ENCODE measurements at places on chromosomes 3 and 15.

GRCh38 chr3:142652826-142653292, 56.7 kb downstream of the PLS1 start:
- DNase-seq: no peak

- DNase-seq: no peak
Observed at GRCh38 chr3:194768586-194768985, 82.9 kb downstream of the FAM43A start.

DNA sequence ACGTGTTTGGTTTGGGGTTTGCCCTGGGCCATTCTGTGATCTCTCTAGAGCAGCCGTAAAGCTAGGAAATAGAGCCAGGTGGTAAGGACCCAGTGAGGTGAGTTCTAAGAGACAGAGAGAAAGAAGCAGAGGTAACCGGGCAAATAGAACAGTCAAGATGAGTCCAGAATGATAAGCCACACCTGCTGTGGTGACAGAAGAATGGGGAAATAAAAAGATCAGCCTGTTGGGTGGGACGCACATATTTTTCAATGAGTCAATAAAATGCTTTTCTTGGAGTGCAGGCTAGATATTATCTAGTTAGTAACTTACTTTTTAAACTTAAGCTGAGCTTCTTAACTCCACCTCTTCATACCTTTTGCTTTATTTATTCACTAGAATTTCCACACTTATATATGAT, 135.0 kb downstream of the NFKBIZ start:
- DNase-seq: no peak

DNA sequence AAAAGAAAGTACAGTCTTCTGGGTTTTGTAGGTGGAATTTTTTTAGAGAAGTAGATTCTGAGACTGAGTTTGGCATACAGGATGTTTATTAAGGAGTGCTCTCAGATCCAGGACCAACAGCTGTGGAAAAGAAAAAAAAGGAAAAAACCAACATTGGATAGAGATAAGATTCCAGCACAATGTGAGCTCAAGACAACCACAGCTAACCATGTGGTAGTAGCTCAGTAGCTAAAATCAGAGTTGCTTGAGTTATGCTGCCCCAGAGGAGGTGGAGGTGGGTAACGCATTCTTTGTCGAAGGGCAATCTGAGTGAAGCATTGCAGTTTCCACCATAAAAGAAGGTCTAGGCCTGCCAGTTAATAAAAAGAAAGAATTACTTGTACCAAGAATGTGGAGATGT, 904.3 kb downstream of the NSUN3 start:
- DNase-seq: no peak

GRCh38 chr3:46456118-46456517, 8.6 kb downstream of the LTF start:
- no peak for DNase-seq

DNA sequence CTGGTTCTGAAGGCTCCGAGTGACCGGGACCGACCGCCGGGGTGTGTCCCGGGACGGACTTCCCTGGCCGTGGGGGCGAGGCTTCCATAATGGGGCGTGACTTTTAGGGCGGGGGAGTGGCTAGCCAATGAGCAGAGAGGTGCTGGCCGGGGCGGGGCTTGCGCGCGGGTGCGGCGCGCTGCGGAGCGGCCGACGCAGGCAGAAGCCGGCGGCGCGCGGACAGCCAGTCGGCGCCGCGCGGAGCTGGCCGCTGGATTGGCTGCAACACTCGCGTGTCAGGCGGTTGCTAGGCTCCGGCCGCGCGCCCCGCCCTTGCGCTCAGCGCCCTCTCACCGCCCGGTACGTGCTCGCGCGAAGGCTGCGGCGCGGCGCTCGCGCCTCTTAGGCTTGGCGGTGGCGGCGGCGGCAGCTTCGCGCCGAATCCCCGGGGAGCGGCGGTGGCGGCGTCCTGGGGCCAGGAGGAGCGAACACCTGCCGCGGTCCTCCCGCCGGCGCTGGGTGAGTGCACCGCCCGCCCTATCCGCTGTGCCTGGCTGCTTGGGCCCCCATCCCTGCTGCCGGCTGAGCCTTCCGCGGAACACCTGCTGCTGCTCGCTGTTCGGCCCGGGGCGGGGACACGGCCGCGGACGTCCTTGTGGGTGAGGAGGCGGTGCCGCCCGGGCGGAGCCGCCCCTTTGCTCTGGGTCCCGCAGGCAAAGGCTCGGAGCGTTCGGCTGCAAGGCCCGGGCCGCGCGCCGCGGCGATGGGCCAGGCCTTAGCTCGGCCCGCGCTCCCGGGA, at the start of gene DAG1:
DAG1 (plus strand) TSS at position 332 of the 778 bp plus-strand sequence. CDS start 40,268 bp downstream, outside the sequence.
- peak; percentile 73 for DNase-seq

GRCh38 chr3:147412261-147412916, 3.2 kb downstream of the ZIC1 start:
- no peak for DNase-seq

DNA sequence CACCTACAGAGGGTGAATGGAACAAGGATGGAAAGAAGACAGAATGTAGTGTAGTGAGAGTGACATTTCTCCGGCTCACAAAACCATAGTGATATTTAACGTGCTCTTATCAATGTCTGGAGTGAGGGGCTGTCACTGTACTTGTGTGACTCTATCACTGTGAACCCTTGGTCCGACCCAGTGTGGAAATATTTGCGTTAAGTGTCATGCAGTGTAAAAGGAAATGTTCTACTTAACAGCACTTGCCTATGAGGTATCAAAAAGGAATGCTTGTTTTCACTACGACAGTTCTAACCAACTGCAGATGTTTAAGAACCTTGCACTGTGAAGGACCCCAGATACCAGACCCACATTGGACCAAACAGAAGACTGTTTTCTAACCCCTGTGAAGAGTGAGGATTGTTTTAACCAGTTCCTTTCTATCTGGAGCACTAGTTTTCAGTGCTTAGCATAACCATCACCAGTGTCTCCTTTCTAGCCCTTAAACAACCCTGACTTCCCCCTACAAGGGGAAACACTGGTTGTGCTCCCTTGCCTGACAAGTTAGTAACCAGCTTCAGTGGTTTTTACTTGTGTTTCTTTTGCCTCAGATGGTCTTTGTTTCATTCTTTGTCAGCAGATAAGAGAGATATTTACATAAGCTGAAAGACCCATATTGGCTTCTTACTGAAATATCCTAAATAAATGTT, 144.7 kb upstream of the ABHD17C start:
- no peak for DNase-seq

DNA sequence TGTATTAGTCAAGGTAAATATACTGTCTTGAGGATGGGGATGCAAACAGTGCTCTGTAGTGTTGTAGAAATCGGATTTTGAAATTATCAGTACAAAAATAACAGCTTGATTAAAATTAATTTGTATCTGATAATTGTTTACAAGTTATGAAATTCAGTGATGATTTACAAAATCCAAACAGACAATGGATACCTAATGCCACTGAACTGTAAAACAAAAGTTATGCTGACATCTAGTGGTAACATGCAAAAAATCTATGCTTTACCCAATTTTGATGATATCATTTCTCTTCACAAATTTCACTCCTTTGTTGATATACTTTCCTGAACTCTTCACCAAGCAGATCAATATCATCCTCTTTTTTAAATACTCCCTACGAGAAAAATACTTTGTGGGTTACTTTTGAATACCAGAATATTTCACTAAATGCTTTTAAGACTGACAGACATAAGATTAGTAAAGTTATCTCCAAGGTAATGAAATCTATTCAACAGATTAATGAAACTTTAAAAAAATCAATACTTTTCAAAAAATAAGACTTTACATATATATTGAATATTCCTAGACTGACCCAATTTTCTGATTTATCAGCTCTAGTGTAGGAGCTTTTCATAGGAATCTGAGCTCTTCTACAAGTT, 36.0 kb downstream of the MNS1 start:
- peak; percentile 37 for DNase-seq

DNA sequence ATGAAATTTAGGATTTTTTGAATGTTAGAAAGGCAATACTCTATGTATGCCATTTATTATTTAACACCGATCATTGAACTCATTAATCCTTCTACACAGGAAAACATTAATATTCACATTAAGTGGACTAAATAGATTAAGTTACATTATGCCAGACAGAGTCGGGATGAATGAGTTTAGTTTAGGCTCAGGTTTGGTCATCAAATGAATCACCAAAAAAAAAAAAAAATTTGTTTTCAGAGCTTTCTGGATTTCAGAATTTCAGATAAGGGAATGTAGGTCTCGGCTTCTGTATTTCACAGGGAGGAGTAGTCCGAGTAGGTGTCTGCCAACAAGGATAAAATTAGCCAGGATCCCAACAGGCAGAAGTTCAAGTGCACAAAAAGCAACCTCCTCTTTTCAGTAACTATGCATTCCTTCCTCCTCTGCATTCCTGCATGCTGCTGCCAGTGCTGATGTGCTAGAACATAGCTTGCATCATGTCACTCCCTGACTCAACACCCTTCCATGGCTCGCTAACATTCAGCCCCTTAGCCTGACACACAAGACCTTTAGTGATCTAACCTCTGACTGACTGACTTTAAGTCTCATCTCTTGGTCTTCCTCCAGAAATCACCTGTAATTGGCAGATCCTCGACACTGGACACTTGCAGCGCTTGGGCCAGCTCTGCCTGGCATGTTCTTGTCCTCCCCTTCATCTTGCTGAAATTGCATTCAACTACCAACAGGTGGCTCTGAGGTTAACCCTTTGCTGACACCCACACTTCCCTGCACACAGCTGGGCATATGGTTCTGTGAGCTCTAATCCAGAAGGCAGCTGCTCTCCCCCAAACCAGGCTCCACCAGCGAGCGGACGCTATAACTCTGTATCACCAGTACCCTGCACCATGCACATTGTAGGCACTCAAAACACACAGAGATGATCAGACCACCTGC, 145.4 kb upstream of the PROK2 start:
- peak; percentile 0 for DNase-seq

DNA sequence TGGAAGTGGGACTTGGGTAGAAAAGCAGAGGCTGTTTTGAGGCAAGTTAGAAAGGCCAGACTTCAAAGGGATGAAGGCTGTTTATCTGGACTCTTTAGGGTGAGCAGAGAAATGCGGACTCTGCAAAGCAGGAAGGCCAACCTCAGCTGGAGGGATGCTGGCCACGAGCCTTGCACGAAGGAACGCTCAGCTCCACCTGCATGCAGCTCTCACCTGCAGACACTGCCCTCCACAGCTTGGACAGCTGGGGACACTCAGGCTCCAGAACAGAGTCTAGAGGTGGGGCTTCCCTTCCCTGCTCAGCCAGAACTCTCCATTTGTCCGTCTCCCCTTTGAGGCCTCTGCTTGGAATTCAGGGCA, 229.7 kb downstream of the ADAMTS17 start:
- DNase-seq: no peak

GRCh38 chr3:47803480-47804025, 615 bp downstream of the DHX30 start:
- peak; percentile 35 for DNase-seq

DNA sequence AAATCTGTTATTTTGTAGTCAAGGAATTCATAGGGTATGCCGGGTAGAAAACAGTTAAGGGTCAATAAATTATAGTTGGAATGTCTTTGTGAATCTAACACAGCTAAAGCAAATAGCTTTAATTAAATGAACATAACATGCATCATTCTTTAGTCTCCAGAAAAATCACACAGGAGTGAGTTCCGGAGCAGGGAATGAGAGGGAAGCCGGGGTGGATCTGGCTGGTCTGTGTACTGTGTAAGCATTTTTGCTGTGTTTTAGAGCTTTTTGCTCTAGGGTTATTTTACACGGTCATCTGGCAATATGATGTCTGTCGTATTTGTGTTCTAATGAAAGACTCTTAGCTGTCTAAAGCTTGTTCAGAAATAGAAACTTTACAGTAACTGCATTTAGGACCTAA, 57.5 kb downstream of the MED12L start:
- DNase-seq: no peak

GRCh38 chr3:141103067-141103466, 51.9 kb downstream of the SPSB4 start:
- no peak for DNase-seq

DNA sequence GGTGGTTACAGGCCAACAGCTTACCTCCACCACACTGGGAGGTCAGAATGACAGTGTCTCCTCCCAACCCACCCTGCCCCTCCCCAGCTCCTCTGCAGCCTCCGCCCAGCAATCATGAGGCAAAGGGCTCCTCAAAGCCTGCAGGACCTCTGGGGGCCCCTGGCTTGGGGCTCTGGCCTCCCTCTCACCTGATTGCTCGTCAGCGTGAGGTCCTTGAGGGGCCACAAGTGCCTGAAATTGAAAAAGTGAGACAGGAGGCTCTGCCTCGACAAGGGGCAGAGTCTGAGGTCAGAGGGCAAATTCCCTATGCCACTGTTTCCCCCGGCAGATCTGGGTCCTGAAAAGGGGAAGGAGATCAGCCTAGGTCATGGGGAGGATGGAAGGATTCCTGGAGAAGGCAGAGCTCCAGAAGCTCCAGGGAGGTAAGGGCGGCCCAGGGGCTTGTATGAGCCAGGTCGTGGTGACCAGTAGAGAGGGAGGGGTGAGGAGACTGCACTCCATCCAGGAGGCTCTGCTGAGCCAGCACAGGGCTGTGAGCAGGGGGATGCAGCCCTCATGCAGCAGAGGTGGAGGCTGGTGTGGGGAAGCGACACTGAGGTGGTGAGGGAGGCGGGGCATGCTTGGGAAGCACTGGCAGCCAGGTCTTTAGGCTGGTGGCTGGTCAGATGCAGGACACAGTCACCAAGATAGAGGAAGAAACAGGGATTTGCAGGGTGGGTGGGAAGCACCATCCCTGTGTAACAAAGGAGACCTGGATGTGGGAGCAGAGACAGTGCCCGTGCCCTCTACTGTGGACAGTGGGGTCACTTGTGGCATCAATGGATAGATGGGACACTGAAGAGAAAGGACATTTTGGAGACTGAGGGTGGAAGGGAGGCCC, 20.1 kb downstream of the ALS2CL start:
- no peak for DNase-seq

DNA sequence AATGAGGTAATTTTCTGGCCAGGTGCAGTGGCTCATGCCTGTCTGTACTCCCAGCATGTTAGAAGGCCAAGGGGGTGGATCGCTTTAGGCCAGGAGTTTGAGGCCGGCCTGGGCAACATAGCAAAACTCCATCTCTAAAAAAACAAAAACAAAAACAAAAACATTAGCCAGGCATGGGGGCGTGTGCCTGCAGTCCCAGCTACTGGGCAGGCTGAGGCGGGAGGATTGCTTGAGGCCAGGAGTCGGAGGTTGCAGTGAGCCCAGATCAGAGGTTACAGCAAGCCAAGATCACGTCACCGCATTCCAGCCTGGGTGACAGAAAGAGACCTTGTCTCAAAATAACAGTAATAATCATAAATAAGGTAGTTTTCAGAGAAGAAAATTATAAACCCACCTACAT, 55.7 kb downstream of the LDHAL6B start:
- DNase-seq: no peak

All from SHP77 treated with DMSO at 0.1 percent for 48 hours (cell line).